Right lung (tissue), 10 donors: ENCODE measurements at places on chromosomes 2 and 18. TPM values are rescaled to one million over a fixed set of nuclear protein-coding genes. Genes with fewer than 3 reads are reported as not detected.

- no peak for DNase-seq
Measured at GRCh38 chr2:151299920-151300539, 10.6 kb upstream of the NMI start.

DNA sequence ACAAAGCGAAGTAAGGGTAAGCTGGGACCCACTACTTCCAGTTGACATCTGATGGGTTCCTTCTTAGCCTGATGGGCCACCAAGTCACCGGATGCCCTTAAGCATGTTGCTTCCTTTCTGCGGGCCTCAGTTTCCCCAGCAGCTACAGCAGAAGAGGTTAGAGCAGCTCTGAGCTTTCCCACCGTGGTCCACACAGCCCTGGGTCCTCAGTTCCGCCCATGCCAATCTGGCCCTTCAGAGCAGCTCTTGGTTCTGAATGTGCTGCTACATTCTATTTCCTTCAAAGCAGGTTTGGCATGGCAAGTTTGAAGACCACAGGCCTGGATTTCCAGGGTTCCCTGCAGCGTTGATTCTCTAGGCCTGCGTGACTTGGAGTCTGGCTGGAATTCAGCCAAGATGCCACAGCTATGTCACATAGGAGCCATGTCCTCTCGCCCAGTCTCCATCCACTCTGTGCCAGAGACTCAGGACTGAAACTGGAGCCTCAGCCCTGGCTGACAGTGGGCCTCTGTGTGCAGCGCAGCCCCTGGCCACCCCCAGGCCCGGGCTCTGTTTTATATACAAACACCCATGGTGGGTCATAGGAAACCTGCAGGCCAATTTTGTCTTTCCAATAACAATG lies 79.6 kb downstream of the TFCP2L1 start:
- no peak for DNase-seq

DNA sequence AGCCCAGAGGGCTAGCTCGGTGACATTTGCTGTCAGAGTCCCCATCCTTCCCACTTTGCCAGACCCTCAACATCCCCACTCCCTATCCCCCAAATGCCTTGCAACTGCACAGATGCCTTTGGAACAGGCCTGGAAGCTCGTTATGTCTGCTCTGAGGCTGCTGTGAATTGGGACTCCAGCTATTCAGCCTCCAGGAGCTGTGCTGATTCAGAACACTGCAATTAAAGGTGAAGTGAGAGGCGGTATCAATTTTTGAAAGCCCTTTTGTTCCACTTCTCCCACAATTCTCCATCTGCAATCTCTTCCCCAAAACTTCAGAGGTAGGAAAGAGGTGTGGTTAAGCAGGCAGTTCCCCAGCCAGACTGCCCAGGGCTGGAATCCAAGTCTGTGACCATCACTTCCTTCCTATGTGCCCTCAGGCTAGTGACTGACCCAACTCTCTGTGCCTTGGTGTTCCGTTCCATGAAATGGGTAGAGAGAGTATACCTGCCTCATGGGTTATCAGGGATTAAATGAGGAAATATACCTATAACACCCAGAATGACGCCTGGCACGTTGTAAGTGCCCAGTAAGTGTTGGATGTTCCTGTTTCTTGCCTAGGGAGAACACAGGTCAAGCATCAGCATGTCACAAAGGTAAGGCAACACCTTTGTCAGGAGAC lies 17.5 kb downstream of the NOSTRIN start:
- no peak for DNase-seq

- DNase-seq = no peak
Measured at GRCh38 chr2:88307817-88308216, 137.7 kb downstream of the THNSL2 start.

The ZNF385B gene
- polyA plus RNA-seq = 4.2 TPM
